Renal cortical epithelial cell (primary cell): ENCODE measurements at places on chromosomes 16 and 17. TPM values are rescaled to one million over a fixed set of nuclear protein-coding genes. Genes with fewer than 3 reads are reported as not detected.

Gene BAHCC1
- total RNA-seq = 0.69 and 13.2 TPM in 2 replicates

Gene RNU2-1
- total RNA-seq = not detected in 2 replicates

DNA sequence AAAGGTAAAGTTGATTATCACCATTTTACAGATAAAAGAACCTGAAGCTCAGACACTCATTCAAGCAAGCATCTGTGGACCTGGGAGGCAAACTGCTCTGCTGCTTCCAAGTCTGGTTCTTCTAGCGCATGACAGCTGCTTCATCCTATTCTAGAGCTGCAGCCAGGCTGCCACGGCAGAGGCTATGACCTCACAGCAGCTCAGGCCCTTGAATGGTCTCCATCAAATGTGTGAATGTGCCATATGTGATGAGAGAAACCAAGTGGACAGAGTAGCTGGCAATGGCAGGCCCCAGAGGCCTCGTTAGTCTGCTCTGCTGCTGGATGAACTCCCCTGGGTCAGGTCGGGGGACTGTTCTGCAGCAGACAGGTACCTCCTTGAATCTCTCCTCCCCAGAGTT lies 30.7 kb upstream of the FOXJ1 start:
- DNase-seq = no peak

Gene ABCA9
- total RNA-seq = 0.20 TPM in 1 of 2 replicates, not detected in the other

- DNase-seq = no peak
These were observed 25.4 kb downstream of the CCR7 start for GRCh38 chr17:40539711-40540411.

Gene TPSD1
- total RNA-seq = not detected in 2 replicates

DNA sequence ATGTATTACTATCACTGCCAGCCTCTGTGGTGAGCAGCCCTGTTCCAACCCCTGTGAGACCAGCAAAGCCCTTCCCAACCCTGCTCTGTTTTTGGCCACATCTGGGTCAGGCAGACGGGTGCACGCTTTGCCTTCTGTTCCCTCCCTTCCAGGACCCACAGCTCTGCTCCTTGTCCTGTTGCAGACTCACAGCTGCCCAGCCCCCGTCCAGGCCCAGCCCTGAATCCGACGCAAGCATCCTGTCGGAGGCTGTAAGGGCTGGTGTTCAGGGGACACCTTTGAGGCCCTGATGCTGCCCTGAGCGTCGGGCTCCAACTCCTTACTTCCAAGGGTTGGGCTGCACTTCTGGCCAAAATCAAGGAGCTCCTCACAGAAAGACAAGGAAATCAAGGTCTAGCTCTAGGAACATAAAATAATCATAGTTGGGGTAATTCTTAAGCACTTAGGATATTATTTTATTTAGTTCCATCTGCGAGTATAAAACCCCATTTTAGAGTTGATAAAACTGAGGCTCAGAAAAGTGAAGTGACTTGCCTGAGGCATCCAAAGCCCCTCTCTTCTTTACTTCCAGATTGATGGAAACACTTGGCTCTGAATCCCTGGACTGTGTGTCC lies 14.3 kb upstream of the SRCIN1 start:
- DNase-seq = no peak

DNA sequence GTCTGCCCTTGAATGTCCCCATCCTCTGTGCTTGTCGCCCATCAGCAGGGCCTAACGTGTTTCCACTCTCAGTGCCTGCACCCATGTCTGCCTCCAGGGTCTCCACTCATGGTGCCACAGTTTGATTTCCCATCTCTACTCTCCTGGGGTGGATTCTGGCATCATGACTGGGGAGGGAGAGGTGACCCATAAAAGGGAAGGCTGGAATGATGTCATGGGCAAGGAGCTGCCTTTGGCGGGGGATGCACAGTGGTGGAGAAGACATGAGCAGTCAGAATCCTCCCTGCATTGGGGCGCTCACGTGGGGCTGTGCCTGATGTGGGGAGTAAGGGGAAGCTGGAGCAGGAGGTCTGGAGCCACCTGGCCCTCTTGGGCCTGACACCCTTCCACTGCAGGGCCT lies 100.9 kb downstream of the USP22 start:
- DNase-seq = no peak

Gene ASGR1
- 0.60 and 0.87 TPM in 2 replicates for total RNA-seq

DNA sequence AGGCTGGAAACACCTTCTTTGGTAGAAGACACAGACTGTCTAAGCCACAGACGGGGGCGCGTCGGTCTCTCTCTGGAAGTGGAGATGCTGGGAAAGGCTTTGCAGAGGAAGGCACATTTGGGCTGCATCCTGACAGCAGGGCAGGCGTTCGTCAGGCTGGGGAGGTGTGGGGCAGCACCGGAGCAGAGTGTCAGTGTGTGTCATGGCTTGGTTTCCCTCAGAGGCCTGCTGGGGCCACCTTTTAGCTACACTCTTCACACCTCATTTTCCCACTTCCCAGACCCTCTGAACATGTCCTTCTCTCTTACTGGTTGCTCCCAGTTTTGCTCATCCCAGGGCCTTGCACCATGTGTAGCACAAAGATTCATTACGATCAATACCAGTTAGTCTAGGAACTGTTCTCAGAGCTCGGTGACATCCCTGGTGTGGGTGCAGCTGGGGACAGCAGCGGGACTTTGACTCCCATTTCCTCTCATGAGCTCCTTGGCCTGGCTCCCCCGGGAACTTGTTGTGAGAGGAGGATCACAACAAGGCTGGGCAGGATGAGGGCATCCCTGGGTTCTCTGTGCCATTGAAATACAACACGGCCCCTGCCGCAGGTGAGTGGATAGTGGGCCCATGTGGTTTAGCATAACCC lies 33.1 kb downstream of the SMARCE1 start:
- no peak for DNase-seq

Gene KNOP1
- total RNA-seq = 14.1 and 23.8 TPM in 2 replicates

- DNase-seq = peak; percentile 43
These were observed 515.3 kb upstream of the CA10 start for GRCh38 chr17:52673791-52674190.

Gene UNC45B
- total RNA-seq = not detected in 2 replicates

DNA sequence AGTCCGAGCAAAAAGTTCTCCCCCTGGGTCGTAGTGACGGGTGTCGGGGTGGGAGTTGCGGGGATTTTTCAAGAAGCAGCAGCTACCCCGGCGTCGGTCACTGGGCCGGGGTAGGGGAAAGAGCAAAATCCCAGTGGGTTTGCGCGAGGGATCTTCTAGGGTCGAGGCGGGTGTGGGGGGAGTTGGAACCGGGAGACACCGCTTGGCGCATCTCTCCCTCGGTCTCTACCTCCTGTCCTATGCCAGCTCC lies 2.3 kb upstream of the UBTF start:
- no peak for DNase-seq

DNA sequence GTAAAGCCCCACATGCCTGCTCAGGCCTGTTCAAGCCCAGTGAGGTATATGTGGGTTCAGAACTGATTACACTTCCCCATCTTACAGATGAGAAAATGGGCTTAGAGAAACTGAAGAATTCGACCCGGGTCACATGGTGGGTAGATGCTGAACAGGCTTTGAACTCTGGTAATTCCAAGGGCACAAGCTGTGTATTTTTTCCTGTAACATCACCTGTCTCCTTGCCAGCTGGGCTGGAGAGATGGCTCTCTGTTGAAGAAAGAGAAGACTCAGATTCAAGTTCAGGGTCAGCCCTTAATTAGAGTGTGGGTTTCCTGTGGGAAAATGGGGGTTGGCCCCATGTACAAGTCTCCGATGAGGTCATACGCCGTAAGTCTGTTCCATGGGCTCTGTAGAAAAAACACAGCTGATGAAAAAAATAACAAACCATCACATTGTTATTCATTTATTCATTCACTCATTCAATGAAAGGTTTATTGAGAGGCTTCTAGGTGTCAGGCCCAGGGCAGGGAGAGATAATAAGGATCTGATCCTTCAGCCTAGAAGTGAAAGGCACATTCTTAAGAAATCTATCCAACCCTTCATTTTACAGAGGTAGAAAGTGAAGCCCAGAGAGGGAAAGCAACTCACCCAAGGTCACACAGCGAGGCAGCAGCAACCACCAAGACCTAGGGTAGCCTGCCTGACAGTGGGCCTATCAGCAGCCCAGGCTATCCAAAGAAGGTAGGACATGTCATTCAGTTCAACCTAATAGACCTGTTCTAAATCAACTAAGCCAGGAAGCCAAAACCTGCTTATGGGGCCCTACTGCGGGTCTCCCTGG lies 482.8 kb downstream of the SOX9 start:
- DNase-seq = peak; percentile 98

Gene OMG
- 0.10 TPM in 1 of 2 replicates, not detected in the other for total RNA-seq

- peak; percentile 78 for DNase-seq
These were observed at the start of gene HOXB6 for GRCh38 chr17:48604770-48605329. Gene HOXB6 (minus strand): TSS chr17:48604986. CDS start chr17:48598150, 6,836 bp downstream.

DNA sequence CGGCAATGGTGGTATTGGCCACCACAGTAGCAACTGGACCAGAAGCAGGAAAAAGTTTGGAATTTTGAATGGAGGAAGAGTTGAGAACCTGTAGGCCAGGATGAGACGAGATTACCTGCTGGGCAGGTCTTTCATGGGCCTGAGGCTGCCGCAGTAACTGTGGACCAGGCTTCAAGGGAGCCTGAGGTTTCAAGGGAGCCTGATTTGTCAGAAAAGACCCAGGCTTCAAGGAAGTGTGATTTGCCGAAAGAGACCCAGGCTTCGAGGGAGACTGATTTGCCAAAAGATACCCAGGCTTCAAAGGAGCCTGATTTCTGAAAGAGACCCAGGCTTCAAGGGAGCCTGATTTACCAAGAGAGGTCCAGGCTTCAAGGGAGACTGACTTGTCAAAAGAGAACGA lies 66.6 kb upstream of the ARL4D start:
- no peak for DNase-seq

Gene TMEM220
- 1.6 and 1.9 TPM in 2 replicates for total RNA-seq

Gene LGALS9B
- total RNA-seq = not detected in 2 replicates

GRCh38 chr17:77601054-77601979 lies 357.2 kb upstream of the TNRC6C start:
- no peak for DNase-seq

DNA sequence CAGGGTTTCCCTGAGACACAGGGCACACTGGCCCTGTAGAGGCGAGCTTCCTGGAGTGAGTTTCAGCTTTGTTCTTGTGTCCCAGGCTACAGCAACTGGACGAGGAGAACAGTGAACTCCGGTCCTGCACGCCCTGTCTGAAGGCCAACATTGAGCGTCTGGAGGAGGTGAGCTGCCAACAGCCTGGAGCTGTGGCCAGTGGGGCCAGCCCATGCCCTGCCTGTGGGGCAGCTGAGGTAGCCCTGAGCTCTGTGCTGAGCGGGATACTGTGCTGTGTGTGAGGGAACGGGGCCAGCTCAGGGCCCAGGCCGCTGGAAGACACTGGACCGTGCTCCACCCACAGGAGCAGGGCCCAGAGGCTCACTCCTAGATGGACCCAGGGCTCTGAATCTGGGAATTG lies 8.7 kb upstream of the CAPN15 start:
- no peak for DNase-seq

Gene TEX19
- 0.05 TPM in 1 of 2 replicates, not detected in the other for total RNA-seq

Gene CCNF
- 3.7 and 14.9 TPM in 2 replicates for total RNA-seq

- DNase-seq = peak; percentile 14
These were observed 471.2 kb upstream of the HSBP1 start for GRCh38 chr16:83336603-83337002.

DNA sequence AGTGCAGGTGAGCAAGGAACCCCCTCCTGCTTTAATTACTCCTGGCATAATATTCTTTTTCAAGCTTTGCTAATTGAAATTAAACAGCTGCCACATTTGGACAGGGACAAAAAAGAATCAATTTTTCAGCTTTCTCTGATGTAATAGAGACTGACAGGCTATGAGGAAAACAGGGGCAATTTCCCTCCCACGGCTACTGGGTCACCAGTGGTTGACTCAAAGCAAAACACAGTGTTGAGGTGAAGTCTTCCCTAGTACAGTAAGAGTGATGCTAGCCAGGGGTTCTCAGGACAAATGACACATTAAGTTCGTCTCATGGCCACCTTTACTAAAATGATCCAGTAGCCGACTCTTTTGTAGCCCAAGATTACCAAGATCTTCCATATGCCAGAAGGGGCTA lies 38.6 kb upstream of the PMFBP1 start:
- DNase-seq = no peak
